Pulmonary artery endothelial cell (primary cell): ENCODE measurements at places on chromosomes 4 and X. TPM values are rescaled to one million over a fixed set of nuclear protein-coding genes. Genes with fewer than 3 reads are reported as not detected.

Gene RHOXF2
- not detected in 2 replicates for total RNA-seq

Gene F8A2
- not detected in 2 replicates for total RNA-seq

Gene ARMCX1
- 30.7 and 42.7 TPM in 2 replicates for total RNA-seq

Gene H2AZ1
- total RNA-seq: 574 and 739 TPM in 2 replicates

Gene NHS
- total RNA-seq: 0.07 TPM in 1 of 2 replicates, not detected in the other

Gene PRDM8
- total RNA-seq: 0.14 and 0.33 TPM in 2 replicates

Gene PDE5A
- total RNA-seq: 6.4 and 12.6 TPM in 2 replicates

Gene RNF175
- not detected in 2 replicates for total RNA-seq

Gene AFM
- total RNA-seq: not detected in 2 replicates

Gene NDP
- total RNA-seq: 0.73 and 0.78 TPM in 2 replicates

Gene SSX4B
- not detected in 2 replicates for total RNA-seq

Gene FAM53A
- 2.0 and 2.6 TPM in 2 replicates for total RNA-seq

Gene ADAM29
- not detected in 2 replicates for total RNA-seq

Gene GAGE2A
- total RNA-seq: not detected in 2 replicates

Gene CXCL8
- 311 and 535 TPM in 2 replicates for total RNA-seq

Gene ADH7
- not detected in 2 replicates for total RNA-seq

Gene VCX3A
- not detected in 2 replicates for total RNA-seq

Gene LRIT3
- 0.04 TPM in 1 of 2 replicates, not detected in the other for total RNA-seq

Gene CDKL2
- 0.13 and 0.39 TPM in 2 replicates for total RNA-seq

Gene SOX3
- total RNA-seq: not detected in 2 replicates

Gene PPBP
- total RNA-seq: not detected in 2 replicates

Gene KIAA1210
- total RNA-seq: not detected in 2 replicates

Gene WNK3
- 0.59 and 2.3 TPM in 2 replicates for total RNA-seq

Gene GC
- total RNA-seq: not detected in 2 replicates

Gene NPY1R
- total RNA-seq: 0.07 and 0.14 TPM in 2 replicates

Gene RP2
- total RNA-seq: 28.8 and 40.6 TPM in 2 replicates

Gene SUPT20HL1
- total RNA-seq: not detected in 2 replicates

Gene GABRB1
- total RNA-seq: not detected in 2 replicates

Gene PORCN
- 5.5 and 10.8 TPM in 2 replicates for total RNA-seq

Gene HMX1
- total RNA-seq: not detected in 2 replicates

Gene TMSB15C
- 2.5 and 3.1 TPM in 2 replicates for total RNA-seq

Gene BBS12
- 4.3 and 5.4 TPM in 2 replicates for total RNA-seq

Gene DEFB131A
- total RNA-seq: not detected in 2 replicates

Gene ALPK1
- 7.1 and 8.9 TPM in 2 replicates for total RNA-seq

Gene TMEM154
- total RNA-seq: 6.1 and 9.1 TPM in 2 replicates

Gene KLHL13
- total RNA-seq: 14.3 and 15.5 TPM in 2 replicates

Gene RAB28
- total RNA-seq: 12.7 and 14.0 TPM in 2 replicates

Gene MAGEC1
- total RNA-seq: 0.07 TPM in 1 of 2 replicates, not detected in the other

Gene GPR173
- total RNA-seq: 2.7 and 3.2 TPM in 2 replicates

Gene P2RY4
- total RNA-seq: not detected in 2 replicates

Gene CA5B
- total RNA-seq: 1.3 and 3.5 TPM in 2 replicates

Gene CTSO
- total RNA-seq: 6.1 and 12.1 TPM in 2 replicates

Gene TMEM271
- not detected in 2 replicates for total RNA-seq

Gene MAGEB2
- total RNA-seq: not detected in 2 replicates

Gene PSAPL1
- total RNA-seq: not detected in 2 replicates

Gene DOCK11
- total RNA-seq: 1.1 and 2.0 TPM in 2 replicates

Gene CWH43
- total RNA-seq: not detected in 2 replicates

Gene GABRE
- total RNA-seq: 3.7 and 7.1 TPM in 2 replicates

Gene PRRG1
- total RNA-seq: 22.2 and 24.5 TPM in 2 replicates

Gene TSR2
- total RNA-seq: 17.5 and 20.8 TPM in 2 replicates

Gene COL4A5
- total RNA-seq: 15.3 and 18.9 TPM in 2 replicates

Gene NXF2
- not detected in 2 replicates for total RNA-seq
